ENCODE measurements at places on chromosomes 12 and 14.

GRCh38 chr14:79680087-79680486 is 531.2 kb downstream of the DIO2 start:
- no peak for DNase-seq

DNA sequence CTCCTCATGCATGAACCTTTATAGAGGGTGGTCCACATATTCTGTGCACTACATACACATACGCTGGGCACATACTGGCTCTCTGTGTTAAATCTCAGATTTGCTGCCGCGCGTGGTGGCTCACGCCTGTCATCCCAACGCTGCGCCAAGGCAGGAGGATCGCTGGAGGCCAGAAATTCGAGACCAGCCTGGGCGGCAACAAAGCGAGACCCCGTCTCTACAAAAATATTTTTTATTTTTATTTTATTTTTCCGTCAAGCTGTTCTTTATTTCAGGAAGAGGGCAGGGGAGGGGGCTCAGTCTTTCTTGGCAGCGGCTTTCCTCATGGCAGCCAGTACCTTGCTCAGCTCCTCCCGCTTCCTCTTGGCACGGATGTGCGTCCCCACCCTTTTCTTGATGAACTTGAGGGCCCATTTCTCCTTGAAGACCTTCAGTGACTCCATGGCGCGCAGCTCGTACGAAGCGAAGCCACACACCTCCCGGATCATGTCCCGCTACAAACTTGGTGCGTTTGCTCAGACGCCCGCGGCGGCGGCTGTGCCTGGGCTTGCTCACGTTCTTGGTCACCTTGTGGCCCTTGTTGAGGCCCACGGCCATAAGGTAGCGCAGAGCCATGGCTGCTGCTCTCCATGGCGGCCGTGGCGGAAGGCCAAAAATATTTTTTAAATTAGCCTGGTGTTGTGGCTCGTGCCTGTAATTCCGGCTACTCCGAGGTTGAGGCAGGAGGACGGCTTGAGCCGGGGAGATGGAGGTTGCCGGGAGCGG is 3.2 kb downstream of the DCAF4 start:
- no peak for DNase-seq

- DNase-seq, result no peak
Measured at GRCh38 chr14:87935886-87936285, 57.1 kb downstream of the GALC start.

DNA sequence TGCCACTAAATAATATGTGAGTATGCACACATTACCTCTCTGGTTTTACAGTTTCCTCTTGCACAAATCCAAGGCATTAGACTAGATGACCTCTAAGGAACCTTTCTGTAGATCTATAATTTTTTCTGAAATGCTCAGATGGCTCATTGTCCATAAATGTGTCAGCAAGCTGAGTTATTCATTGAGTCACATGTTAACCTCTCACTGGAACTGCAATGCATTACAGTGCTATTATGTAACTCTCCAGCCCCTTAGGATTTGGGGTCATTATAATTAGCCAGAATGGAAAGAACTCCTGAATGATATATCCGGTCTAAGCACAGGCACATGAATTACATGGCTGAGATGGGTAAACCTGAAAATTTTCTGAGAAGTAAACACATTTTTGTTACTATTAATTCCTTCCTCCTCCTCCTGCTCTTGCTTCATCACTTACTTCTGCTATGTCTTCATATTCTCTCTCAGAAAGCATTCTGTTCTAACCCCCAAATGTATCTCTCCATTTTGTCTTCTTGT is 20.3 kb upstream of the DRAM1 start:
- no peak for DNase-seq

DNA sequence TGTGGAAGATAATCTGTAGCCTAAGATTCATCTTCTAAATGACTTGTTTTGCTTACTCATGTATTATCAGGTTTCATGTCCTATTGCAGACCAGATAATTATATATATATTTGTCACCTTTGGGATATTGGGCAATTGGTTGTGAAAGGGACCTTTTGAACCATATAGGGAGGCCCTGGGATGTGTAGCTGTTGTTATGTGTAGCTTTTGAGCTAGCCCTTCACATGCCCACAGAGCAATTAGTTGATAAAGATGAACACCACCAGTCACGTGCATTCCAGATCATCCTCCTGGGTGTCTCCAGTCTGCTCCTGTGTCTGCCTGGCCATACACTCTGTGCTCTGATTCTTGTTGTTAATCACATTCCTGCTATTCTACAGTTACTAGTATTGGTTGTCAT is 431.2 kb upstream of the FBXO33 start:
- DNase-seq, result no peak

- DNase-seq, result no peak
Measured at GRCh38 chr14:104734991-104735779, 11.2 kb downstream of the ADSS1 start.

DNA sequence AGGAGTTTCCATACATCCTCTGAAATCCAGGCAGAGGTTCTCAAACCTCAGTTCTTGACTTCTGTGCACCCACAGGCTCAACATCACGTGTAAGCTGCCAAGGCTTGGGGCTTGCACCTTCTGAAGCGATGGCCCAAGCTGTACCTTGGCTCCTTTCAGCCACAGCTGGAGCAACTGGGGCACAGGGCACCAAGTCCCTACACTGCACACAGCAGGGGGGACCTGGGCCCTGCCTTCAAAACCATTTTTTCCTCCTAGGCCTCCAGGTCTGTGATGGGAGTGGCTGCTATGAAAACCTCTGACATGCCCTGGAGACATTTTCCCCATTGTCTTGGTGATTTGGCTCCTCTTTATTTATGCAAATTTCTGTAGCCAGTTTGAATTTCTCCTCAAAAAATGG is 10.6 kb downstream of the AREL1 start:
- DNase-seq, result no peak

Data from activated CD4-positive, alpha-beta T cell treated with anti-CD3 and anti-CD28 coated beads, Interleukin-2, amount 50 U/mL, for 1 hour (primary cell).